ENCODE measurements at places on chromosomes 12 and 14.

DNA sequence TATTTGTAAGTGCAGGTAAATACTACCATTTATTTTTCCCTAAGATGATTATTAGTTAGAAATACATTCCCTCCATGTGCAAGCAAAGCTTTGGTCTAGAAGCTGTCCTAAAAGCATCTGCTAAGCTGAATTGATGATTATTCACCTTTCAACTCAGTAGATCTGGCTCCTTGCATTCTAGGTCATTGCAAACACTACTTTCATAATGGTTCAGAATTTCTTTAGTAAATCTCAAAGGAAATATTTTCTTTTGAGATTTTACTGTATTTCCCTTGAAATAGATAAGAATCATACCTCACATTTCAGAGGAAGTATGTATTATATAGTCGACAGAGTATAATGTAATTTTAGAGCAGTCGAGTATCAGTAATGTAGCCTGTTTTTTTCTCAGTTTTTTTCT, 2.4 kb downstream of the ETNK1 start:
- no peak for DNase-seq

DNA sequence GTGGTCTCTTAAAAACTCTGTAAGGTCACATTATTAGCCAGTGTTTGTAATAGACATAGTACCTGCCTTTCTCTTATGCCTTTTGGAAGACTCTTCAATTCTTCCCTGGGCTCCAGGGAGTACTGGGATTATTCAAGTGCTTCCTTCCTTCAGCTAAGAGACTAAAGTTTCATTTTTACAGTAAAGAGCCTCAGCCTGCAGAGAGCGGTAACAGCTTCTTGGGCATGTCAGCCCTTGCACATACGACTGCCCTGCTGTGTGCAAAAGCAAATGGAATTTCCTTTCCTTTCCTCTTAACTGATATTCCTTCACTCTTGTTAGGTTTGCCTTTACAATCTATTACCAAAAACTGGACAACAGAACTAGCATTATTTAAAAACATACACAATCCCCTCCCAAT, 32.9 kb upstream of the AMIGO2 start:
- DNase-seq = no peak

- DNase-seq = peak; percentile 85
These were observed 1.2 kb upstream of the SCAF11 start for GRCh38 chr12:45991284-45992249.

GRCh38 chr12:113361574-113362370, 3.4 kb downstream of the PLBD2 start:
- no peak for DNase-seq

DNA sequence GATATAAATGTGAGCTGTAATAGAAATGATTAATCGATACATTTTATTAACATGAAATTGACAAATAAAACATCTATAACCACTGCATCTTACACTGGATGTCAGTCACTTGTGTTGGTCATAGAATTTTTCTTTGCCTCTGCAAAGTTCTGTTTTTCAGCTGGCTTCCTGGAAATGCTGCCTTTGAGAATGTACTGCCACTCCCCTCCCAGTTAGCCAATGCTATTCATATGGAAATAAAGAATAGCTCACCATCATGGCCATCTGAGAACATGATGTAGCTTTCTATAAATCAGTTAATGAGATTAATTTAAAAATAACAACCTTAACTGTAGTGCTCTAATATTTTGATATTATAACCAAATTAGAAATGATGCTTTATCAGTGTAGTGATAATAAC, 41.1 kb downstream of the SLCO1B1 start:
- DNase-seq = no peak

- peak; percentile 51 for DNase-seq
These were observed 213.0 kb downstream of the ADAMTS20 start for GRCh38 chr12:43338848-43339526.

DNA sequence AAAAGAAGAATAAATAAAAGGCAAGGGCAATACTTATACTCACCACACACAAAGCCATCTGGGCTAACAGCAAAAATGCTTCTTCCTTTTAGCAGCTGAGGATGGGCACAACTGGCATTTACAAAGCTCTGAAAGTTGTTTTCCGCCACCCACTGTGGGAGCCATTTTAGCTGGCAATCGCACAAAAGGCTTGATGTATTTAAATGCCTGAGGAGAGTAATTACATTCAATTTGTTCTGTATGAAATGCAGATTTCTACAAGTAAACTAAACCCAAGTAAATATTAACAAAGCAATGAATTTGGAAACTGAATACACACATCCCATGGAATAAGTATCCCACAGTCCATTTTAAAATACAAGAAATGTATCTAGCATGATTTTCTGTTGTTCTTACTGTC, 37.5 kb downstream of the LRIG3 start:
- no peak for DNase-seq

DNA sequence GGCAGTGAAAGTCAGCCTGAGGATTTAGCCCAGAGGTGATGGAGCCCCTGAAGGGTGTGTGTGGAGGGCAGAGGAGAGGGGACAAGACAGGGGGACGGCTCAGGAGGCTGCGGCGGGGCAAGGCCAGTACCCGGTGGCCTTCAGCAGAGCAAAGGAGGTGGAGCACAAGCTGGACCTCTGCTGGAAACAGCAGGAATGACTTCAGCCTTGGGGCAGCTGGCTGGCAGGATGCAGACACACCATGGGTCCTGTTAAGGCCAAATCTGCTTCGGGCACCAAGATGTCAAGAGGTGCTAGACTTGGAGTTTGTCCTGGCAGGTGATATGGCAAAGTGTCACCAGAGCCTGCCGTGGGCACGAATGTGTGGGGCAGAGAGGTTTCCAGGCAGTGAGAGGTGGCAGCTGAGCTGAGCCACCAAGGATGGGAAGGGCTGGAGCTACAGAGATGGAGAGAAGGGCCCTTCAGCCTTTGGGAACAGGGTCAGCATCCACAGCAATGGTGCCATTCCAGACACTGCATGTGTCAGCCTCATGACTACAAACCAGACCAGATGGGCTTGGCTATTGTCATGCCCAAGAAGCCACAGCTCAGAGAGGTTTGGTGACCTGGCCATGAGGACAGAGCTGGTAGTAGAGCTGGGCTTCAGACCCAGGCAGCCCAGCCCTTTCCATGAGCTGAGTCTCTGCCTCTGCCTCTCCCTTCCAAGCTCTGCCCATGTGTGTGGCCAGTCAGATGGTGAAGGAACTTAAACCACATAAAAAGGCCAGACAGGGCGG, 91.9 kb downstream of the LGMN start:
- DNase-seq = no peak
